ENCODE measurements at places on chromosomes 4 and X.
A peak's percentile ranks its signal among the peaks of the same experiment; 100 is the strongest.

GRCh38 chr4:176492646-176493302 is 173.0 kb downstream of the SPCS3 start:
- DNase-seq = no peak

GRCh38 chr4:180832073-180832472 is 1411.1 kb upstream of the TENM3 start:
- no peak for DNase-seq

- DNase-seq = no peak
Observed at GRCh38 chr4:151887816-151888180, 127.0 kb upstream of the GATB start.

DNA sequence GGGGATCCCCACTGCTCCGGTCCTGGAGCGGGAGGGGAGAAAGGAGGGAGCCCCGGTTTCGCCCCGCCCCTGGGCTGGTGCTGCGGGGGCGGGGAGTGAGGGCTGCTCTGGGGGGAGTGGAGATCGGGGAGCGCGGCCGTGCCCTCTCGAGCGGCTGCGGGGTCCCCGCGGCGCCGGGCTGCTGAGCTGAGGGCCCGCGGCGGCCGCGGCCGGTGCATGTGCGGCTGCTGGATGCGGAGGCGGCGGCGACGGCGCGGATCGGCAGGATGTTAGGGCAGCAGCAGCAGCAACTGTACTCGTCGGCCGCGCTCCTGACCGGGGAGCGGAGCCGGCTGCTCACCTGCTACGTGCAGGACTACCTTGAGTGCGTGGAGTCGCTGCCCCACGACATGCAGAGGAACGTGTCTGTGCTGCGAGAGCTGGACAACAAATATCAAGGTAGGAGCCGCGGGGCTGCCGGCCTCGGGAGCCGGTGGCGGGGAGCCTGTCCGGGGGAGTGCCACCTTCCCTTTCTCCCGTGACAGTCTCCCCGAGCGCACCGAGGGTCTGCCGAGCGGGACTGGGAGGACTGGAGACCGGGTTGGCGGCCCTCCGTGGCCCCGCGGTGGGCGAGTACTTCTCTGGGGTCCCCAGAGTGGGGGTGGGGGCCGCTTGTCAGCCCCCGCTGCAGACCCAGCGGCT is at the start of gene ING2:
Gene ING2 (plus strand): TSS at position 129 of the 681 bp plus-strand sequence. CDS start 138 bp downstream, at position 267.
- peak; percentile 38 for DNase-seq

GRCh38 chr4:38154681-38155588 is 194.7 kb downstream of the PTTG2 start:
- DNase-seq = no peak

Data from muscle of arm (tissue), 14 donors.